ENCODE measurements at places on chromosomes 16 and 17.
A peak's percentile ranks its signal among the peaks of the same experiment; 100 is the strongest.

DNA sequence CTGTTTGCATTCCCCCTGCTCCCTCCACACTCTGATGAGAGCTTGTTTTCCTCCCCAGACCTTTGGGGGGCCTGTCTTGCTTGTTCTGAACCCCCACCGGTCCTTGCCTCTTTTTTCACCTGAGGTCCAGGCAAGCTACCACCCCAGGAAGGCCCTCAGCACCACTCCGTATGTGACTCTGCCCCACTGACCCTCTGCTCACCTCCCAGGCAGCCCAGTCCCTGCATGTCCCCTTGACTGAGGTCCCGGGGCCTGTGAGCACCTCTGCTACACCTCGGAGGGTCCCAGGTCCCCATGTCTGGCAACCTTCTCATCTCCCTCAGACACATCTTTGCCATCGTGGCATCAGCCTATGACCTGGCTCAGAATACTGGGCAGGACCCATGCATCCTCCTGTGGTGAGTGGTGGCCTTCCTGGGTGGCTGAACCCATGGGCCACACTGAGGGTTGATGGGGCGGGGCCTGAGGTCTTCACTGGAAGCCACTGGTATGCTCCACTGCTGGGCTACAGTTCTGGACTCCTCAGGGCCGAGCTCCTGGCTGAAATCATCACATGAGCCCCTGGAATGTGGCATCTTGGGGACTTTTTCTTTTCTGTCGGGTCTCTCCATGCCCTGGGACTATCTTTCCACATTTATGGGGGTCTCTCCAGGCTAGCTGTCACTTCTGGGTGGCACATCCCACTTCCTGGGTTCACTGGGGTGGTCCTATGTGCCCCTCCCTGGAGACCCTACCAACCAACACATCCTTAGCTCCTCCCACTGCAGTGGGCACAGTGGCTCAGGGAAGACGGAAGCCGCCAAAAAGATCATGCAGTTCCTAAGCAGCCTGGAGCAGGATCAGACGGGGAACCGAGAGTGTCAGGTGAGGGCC is 3.5 kb downstream of the MYO15B start:
- DNase-seq = no peak

GRCh38 chr16:75647112-75647491 is 363 bp downstream of the KARS1 start:
- DNase-seq = no peak

DNA sequence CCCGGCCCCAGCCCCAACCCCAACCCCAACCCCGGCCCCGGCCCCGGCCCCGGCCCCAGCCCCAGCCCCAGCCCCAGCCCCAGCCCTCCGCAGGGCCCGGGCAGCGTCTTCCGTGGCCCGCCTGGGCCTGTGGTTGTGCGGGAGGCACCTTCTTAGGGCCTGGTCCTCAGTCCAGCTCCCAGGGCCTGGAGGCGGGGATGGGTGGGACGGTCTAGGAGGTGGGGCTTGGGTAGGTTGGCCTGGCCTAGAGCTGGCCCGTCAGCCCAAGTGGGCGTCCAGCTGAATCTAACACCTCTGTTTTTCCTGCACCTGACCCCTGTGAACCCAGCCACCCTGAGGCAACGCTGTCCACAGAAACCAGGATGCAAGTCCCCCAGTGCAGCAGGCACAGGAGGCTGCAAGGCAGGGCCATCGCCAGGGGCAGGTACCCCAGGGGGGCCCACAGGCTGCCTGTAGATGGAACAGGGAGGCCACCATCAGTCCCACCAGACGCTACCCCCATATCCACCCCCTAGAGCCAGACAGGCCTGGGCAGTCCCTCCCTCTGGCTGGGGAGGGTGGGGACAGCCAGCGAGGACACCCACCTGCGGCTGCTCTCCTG is 8.8 kb downstream of the MSLN start:
- DNase-seq = no peak

- no peak for DNase-seq
These were observed 19.2 kb downstream of the TMEM114 start for GRCh38 chr16:8571061-8571596.

DNA sequence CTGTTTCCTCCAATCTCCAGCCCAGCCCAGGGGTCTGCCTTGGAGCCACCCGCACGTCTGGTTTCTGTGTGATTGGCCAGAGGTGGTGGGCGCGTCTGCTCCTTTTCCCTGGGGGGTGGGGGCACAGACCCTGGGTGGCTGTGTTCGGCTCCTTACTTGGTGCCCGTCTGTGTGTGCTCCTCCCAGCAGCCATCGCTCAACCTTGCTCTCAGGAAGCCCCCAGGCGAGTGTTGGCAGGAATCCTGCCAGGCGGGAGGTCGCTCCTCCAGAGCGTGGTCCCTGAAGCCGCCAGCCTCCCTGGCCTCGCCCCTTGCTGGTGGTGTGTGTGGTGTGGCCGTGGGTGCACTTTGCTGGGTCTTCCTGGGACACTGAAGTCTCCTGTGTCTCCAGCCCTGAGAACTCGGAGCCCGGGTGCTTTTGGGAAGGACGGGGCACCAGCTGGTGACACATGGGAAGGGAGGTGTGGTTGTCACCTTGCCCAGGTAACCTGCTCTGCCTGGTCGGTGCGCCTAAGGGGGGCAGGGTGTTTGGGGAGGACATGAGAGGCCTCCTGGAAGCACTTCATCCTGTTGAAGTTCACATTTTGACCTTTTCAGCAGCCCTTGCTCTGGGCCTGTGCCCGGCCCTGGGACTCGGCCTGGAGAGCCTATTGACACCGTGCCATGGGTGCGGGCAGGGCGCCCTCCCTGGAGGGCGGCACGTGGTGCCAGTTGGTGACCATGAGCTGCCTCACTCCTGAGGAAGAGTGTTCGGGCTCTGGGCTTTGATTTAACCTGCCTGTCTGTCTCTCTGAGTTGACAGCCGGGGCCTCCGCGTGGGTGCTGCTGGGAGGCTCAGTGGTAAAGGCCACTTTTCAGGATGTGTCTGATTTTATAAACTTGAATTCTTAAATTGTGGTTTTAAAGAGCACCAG is 49.0 kb upstream of the ZNF750 start:
- DNase-seq = no peak

- DNase-seq = no peak
These were observed 182.0 kb downstream of the IRF8 start for GRCh38 chr16:86080982-86081381.

GRCh38 chr17:413706-414380 is 61.2 kb upstream of the RPH3AL start:
- DNase-seq = peak; percentile 88

GRCh38 chr16:63289834-63290460 is 1253.7 kb upstream of the CDH8 start:
- no peak for DNase-seq

DNA sequence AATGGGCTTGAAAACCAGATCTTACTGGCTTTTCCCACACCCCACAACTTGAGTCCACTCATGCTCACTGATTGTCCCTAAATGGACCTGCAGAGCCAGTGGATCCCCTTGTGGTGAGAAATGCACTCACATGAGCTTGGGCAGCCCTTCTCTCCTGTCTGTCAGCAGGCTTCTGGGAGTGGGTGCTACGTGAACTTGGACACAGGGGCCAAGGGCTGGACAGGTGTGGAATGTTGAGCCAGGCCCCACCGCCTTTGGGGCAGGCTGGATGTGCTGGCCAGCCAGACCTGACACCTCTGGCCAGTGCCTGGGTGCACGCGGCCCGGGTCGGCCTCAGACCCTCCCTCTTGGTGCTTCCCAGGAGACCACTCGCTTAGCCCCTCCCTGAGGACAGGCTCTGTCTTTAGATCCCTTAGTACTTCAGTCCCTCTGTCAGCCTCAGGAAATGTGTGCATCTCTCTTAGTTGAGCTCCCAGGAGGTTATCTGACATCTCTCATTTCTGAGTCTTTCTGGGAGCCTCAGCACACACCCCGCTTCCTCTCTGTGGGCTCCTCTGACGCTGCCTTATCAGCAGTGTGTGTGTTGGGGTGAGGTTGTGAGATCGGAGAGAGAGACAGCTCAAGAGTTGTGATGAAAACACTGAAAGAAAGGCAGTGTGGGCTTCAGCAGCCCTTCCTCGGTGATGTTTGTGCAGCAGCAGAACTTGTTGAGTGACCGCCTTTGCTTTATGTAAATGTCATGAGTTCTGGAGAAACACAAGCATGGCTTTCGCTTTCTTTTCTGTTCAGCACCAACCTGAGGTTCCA is 117.0 kb downstream of the RAB11FIP4 start:
- peak; percentile 30 for DNase-seq

DNA sequence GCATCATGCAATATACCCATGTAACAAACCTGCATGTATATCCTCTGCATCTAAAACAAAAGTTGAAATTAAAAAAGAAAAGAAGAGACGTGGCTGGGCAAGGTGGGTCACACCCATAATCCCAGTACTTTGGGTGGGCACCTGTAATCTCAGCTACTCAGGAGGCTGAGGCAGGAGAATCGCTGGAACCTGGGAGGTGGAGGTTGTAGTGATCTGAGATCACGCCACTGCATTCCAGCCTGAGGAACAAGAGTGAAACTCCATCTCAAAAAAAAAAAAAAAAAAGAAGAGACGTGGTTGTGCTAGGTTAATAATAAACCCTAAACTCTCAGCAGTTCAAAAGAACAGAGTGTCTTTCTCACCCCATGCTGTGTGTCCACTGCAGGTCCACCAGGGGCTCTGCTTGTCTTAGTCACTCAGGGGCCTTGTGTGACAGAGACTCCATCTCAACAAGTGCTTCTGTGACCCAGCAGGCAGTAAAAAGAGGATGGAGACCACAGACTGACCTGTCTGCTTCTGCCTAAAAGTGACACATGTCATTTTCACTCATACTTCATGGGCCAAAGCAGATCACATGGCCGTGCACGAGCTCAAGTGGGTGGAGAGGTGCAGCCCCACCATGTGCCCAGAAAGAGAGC is 22.3 kb upstream of the N4BP1 start:
- DNase-seq = no peak

GRCh38 chr17:1918346-1919162 is 88.7 kb downstream of the RPA1 start:
- DNase-seq = no peak

Data from GDM1 (cell line).